Cerebellar nuclear complex (tissue), 1 donor: ENCODE measurements at places on chromosomes 4 and X.

GRCh38 chrX:75421688-75422230, 101.1 kb downstream of the ZDHHC15 start:
- DNase-seq, result no peak

GRCh38 chr4:129239088-129239487, 143.1 kb downstream of the C4orf33 start:
- no peak for DNase-seq

DNA sequence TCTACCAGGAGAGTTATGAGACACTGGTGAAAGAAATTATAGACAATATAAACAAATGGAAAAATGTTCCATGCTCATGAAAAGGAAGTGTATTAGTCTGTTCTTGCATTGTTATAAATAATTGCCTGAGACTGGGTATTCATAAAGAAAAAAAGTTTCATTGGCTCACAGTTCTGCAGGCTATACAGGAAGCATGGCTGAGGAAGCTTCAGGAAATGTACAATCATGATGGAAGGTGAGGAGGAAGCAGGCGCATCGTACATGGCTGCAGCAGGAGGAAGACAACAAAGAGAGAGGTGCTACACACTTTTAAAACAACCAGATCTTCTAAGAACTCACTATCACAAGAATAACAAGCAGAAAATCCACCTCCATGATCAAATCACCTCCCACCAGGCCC, 184.3 kb downstream of the NPNT start:
- no peak for DNase-seq

- no peak for DNase-seq
These were observed 31.5 kb downstream of the NALF2 start for GRCh38 chrX:69535661-69536060.

- DNase-seq, result no peak
These were observed 1.8 kb downstream of the TAPT1 start for GRCh38 chr4:16224264-16225166.

- DNase-seq, result no peak
These were observed 1499.4 kb upstream of the PCDH7 start for GRCh38 chr4:29220761-29221160.

DNA sequence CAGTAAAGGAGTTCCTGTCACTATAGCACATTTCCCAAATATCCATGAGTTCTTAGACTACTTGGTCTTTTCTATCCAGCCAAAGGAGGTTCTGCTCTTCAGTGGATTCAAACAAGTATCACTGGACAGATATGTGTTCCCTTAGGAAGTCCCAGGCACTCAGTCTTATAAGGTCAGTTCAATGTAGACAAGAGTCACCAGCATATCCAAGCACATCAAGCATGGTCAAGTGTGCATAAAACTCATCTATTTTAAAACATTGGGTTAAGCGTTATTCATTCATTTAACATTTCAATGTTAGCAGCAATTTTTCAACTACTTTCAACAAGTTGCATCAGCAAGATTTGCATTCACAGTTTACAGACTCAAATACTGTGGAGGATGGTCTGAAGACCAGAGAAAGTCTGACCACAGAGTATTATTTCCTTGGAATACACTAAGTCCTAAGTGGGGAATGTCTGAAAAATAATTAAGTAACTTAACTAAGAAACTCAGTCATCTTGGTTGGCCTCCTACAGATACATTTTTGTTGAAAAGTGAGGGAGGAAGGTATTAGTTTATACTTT, 630.5 kb upstream of the IGFBP7 start:
- DNase-seq, result no peak

GRCh38 chrX:71636438-71637252, 18.3 kb upstream of the CXCR3 start:
- no peak for DNase-seq

GRCh38 chrX:70470850-70471289, 26.2 kb downstream of the DLG3 start:
- no peak for DNase-seq
